Lower lobe of right lung (tissue), 2 donors: ENCODE measurements at places on chromosomes 13 and 19. TPM values are rescaled to one million over a fixed set of nuclear protein-coding genes. Genes with fewer than 3 reads are reported as not detected.

Gene N4BP2L1
- 30.2 TPM for total RNA-seq

Gene POLRMT
- total RNA-seq = 42.5 TPM

Gene DCLK1
- 10.4 TPM for total RNA-seq

Gene MIA
- total RNA-seq = 1.7 TPM

Gene HSD11B1L
- 8.6 TPM for total RNA-seq

Gene SOX21
- total RNA-seq = 0.18 TPM

Gene GNA15
- 24.2 TPM for total RNA-seq

Gene LYPD5
- total RNA-seq = 7.5 TPM

DNA sequence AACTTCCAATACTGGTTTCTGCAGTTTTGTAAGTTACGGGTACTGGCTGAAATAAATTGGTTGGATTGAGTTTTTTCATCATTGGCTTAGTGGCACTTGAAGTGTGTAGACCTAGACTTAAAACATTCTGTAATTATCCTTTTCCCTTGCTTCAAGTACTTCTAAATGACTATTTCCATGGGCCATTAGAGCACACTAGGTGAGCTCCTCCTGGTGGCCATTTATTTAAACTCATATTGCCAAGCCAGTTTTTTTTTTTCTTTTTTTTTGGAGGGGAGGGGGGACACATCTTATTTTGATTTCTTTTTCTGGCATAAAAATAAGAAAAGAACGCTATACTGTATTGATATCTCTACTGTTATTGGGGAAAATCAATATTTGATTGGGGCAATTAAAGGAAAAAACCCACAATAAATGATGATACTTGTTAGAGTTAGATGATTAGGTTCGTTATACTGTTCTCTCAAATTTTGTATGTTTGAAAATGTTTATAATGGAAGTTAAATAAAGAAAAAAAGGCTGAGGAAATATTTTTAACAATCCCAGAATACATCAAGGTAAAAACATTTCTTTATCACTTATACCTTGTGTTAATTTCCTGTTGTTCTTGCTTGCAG, 82.9 kb downstream of the PDS5B start:
- no peak for DNase-seq

GRCh38 chr13:39105110-39105509, 66.9 kb downstream of the NHLRC3 start:
- no peak for DNase-seq

DNA sequence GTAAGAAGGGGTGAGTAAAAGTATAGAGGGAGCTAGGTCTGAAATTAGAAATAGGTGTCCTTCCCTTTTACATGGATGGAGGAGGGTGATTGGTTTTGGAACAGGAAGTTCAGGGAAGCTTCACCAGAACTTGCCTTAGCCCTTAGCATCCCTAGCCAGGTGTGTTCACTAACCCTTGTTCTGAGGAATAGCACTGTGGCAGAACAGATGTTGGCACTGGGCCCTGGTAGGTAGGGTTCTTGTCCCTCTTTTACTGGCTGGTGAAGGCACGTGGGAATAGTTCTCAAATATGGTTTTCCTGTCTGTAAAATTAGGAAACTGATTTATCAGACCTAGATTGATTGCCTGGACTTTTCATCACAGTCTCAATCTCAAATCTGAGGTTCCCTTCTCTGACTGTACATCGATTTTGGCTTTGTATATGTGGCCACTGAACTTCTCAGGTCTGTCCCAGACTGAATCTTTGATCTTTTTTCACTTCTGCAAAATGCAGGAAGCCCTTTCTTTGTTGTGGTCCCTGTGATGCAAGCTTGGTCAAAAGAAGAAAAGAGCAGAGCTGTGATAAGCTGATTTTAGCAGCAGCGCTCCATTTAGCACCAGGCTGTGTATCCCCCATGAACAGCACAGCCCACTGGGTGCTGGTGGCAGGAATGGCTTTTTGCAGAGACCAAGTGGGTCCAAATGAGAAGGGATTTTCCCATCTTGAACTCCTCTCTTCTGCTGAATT, 86.2 kb upstream of the HTR2A start:
- DNase-seq = no peak

DNA sequence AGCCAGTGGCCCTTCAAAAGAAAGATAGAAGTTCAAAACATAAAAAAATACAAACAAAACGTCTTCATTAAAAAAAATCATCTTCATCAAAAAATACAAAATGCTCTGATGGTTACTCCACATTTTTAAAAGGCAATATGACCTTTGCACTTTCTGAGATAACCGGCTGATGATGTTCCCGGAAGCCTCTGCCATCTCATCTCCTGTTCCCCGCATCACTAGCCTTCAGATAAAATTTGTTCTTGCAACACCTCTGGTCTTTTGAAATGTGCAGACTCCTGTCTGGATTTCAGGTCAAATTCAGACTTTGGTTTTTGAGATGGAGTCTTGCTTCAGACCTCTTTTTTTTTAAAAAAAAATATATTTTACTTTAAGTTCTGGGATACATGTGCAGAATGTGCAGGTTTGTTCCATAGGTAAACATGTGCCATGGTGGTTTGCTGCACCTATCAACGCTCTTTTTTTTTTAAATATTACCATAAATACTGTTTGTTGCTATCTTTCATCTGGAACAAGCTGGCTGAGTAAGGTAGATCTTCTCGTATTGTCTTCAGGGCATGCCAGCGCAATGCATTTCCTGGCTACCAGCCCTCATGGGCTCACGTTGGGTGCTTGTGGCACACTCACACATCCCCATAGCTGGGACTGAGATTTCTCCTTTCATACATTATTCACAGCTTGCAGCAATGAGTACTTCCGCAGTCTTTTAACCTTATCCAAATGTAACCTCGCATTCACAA, 418.9 kb upstream of the ARGLU1 start:
- no peak for DNase-seq

DNA sequence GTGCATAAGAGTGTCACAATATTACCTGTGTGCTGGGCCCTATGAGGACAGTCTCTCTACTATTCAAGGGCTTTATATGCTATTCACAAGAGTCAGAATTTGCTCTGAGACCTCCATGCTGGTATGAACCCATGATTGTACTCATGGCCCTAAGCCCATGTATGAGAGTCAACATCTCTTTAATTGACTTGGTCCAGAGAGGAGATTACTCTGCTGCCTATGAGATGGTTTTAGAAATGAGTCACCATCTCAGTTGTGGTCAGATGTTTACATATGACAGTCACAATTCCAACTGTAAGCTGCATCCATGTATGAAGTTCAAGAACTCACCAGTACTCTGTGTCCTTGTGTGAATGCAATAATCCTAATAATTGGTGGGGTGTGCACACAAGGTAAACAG, 19.9 kb upstream of the ZNF208 start:
- no peak for DNase-seq

- peak; percentile 89 for DNase-seq
These were observed 7.5 kb upstream of the LRFN1 start for GRCh38 chr19:39328046-39328705.

DNA sequence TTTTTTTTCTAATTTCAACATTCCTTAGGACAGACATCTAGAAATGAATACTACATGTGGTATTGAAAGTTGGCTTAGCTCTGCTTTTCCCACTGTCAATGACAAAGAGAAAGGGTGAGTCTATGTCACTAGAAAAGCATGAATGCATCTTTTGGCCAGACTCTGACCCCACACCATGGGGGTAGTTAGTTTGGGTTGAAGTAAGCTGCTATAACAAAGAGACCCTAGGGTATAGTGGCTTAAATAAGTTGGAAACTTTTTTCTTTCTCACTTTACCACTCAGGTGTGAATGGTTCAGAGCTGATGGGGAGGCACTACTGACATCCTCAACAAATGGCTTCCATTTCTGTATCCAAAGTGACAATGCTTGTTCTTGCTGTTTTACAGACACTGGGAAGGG, 161.5 kb downstream of the DLEU7 start:
- no peak for DNase-seq

GRCh38 chr13:81018936-81019335, 678.0 kb upstream of the SPRY2 start:
- no peak for DNase-seq

GRCh38 chr13:47168618-47169017, 271.8 kb upstream of the HTR2A start:
- DNase-seq = no peak
